Inflammatory macrophage (primary cell): ENCODE measurements at places on chromosomes 2 and 18.

DNA sequence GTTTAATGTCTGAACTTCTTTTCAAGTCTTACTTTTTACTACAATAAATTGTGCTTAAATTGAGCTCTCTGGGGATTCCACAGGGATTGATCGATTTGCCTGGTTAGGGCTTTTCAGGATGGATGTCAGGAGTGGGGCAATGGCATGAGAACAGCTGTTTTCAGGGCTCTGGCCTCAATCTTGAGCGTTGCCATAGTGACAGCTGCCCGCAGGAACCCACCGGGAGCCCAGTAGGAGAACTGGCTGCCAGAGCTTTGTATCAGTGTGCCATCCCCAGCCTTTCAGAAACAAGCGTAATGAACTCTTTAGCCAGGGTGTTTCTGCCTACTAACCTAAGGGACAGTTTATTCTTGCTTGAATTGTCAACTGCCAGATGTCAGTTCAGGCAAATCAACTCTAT is 93.5 kb downstream of the GALNT3 start:
- no peak for DNase-seq

GRCh38 chr2:241788135-241788534 is 11.5 kb downstream of the GAL3ST2 start:
- no peak for DNase-seq

DNA sequence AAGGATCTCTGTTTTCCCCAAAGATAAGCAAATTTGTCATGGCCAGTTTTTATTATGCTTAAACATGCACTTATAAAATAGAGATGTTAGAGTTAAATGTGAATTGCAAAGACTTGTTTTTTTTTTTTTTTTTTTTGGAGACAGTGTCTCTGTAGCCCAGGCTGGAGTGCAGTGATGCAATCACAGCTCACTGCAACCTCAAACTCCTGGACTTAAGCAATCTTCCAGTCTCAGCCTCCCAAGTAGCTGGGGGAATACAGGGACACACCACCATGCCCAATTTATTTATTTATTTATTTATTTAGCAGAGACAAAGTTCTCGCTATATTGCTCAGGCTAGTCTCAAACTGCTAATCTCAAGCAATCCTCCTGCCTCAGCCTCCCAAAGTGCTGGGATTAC is 15.1 kb downstream of the PHOSPHO2 start:
- no peak for DNase-seq

DNA sequence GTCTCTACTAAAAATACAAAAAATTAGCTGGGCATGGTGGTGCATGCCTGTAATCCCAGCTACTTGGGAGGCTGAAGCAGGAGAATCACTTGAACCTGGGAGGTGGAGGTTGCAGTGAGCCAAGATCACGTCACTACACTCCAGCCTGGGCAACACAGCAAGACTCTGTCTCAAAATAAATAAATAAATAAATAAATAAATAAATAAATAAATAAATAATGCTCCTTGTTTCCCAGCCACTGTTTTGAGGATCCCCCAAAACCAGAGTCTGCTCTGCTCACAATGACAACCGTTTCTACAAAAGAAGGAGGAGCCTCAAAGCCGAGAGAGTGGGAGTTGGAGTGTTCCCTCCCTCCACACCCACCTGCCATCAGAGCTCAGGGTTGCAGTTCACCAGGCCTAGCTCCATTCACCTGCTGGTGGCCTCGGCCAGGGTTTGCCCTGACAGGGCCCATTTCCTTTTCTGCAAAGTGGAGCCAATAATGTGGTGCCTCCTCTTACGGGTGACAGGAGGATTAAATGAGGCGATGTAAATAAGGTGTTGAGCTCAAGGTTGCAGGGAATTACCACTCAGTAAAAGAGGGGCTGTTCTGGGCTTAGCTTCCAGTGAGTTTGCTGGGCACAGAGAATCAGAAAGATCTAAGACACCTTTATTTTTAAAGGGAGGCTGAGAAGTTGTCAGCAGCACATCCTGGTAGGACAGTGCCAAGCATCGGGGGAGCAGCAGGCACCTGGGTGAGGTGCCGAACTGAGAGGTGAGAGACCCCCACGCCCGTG is 25.5 kb downstream of the CRACDL start:
- no peak for DNase-seq

GRCh38 chr2:164922134-164922533 is 33.2 kb downstream of the SLC38A11 start:
- DNase-seq: no peak

- DNase-seq: no peak
These were observed 172.2 kb upstream of the NCKAP5 start for GRCh38 chr2:133740500-133740899.

- no peak for DNase-seq
These were observed 20.6 kb downstream of the OLA1 start for GRCh38 chr2:174227748-174228147.
